ENCODE measurements at places on chromosomes 1 and 21. TPM values are rescaled to one million over a fixed set of nuclear protein-coding genes. Genes with fewer than 3 reads are reported as not detected.

SEMA6C gene
- polyA plus RNA-seq, result 0.64 TPM

TFF2 gene
- not detected for polyA plus RNA-seq

L1TD1 gene
- polyA plus RNA-seq, result 4.9 TPM

PUSL1 gene
- polyA plus RNA-seq, result 48.3 TPM

DNASE2B gene
- not detected for polyA plus RNA-seq

TINAGL1 gene
- polyA plus RNA-seq, result 177 TPM

DNALI1 gene
- 1.5 TPM for polyA plus RNA-seq

MNDA gene
- not detected for polyA plus RNA-seq

TEX38 gene
- polyA plus RNA-seq, result not detected

PRRX1 gene
- not detected for polyA plus RNA-seq

SELE gene
- not detected for polyA plus RNA-seq

MAN1C1 gene
- polyA plus RNA-seq, result 0.08 TPM

NPHS2 gene
- not detected for polyA plus RNA-seq

TMEM54 gene
- polyA plus RNA-seq, result 113 TPM

SYCP1 gene
- not detected for polyA plus RNA-seq

GABRD gene
- not detected for polyA plus RNA-seq

RYR2 gene
- polyA plus RNA-seq, result not detected

LEFTY2 gene
- polyA plus RNA-seq, result not detected

FBXO2 gene
- 42.6 TPM for polyA plus RNA-seq

CSRP1 gene
- 193 TPM for polyA plus RNA-seq

TMPRSS15 gene
- not detected for polyA plus RNA-seq

MARK1 gene
- polyA plus RNA-seq, result 5.5 TPM

TRIM67 gene
- not detected for polyA plus RNA-seq

PCSK9 gene
- polyA plus RNA-seq, result 163 TPM
